ENCODE measurements at places on chromosomes 5 and 9. TPM values are rescaled to one million over a fixed set of nuclear protein-coding genes. Genes with fewer than 3 reads are reported as not detected.

Gene PARP8
- 11.3 TPM for total RNA-seq

Gene SOHLH1
- total RNA-seq: not detected

Gene MEIKIN
- not detected for total RNA-seq

Gene RALGPS1
- 23.8 TPM for total RNA-seq

DNA sequence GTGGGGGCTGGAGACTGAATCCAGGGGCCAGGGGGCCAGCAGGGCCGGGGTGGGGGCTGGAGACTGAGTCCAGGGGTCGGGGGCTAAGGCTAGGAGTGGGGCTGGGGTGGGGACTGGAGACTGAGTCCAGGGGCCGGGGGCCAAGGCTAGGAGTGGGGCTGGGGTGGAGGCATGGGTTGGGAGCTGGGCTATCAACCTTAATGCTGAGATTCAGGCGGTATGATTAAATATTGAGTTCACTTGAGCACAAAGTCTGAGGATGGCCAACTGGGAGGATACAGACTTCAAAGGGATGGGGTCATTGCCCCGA lies 17.0 kb upstream of the LRRC14B start:
- H3K36me3 ChIP-seq: no peaks in the 10 kb centered on the region
- H3K27me3 ChIP-seq: peaks cover 6% of the 10 kb centered on the region
- H3K4me3 ChIP-seq: no peak overlapping the region
- DNase-seq: no peak
- no peaks in the 10 kb centered on the region for H3K4me1 ChIP-seq

- H3K4me1 ChIP-seq: no peaks in the 10 kb centered on the region
- no peaks in the 10 kb centered on the region for H3K27me3 ChIP-seq
- peaks cover 14% of the 10 kb centered on the region for H3K36me3 ChIP-seq
- H3K27ac ChIP-seq: no peak overlapping the region
These were observed 72.7 kb downstream of the CERT1 start for GRCh38 chr5:75438722-75439121.

GRCh38 chr9:18299449-18299848 lies 174.5 kb upstream of the ADAMTSL1 start:
- H3K27me3 ChIP-seq: no peaks in the 10 kb centered on the region
- no peaks in the 10 kb centered on the region for H3K36me3 ChIP-seq
- H3K27ac ChIP-seq: no peak overlapping the region
- H3K4me3 ChIP-seq: no peak overlapping the region
- H3K4me1 ChIP-seq: no peaks in the 10 kb centered on the region

DNA sequence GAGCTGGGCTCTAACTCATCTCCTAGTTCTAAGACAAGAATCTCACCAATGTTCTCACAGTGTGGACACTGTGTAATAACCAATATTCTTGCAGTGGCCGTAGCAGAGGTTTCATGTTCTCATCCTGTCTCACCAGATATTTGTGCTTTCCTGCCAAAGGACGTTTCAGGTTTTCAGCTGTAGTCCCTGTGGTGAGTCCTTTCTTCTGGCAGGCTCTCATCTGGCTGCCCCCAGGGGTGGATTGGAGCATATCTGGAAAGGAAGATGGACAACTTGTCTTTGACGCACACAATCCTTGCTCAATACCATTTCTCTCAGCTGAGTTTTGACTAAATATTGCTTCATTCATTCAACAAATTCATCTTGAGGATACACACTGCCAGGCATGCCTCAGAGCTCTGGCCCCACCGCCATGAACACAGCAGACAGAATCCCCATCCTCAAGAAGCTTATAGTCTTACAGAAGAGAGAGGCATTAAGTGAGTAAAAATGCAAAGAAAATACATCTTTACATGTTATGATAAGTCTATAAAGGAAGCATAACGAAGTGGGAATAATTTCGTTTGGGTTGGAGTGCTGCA lies 33.8 kb upstream of the NEURL1B start:
- H3K36me3 ChIP-seq: peaks cover 12% of the 10 kb centered on the region
- DNase-seq: no peak
- H3K4me3 ChIP-seq: no peak overlapping the region
- peaks cover 7% of the 10 kb centered on the region for H3K4me1 ChIP-seq
- H3K27me3 ChIP-seq: no peaks in the 10 kb centered on the region

GRCh38 chr9:117400171-117400570 lies 14.7 kb downstream of the ASTN2 start:
- H3K27ac ChIP-seq: peak overlapping the region; percentile 87
- peak; percentile 73 for DNase-seq
- peaks cover 4% of the 10 kb centered on the region for H3K27me3 ChIP-seq
- H3K4me1 ChIP-seq: peaks cover 68% of the 10 kb centered on the region
- peak overlapping the region; percentile 47 for H3K4me3 ChIP-seq
- no peaks in the 10 kb centered on the region for H3K36me3 ChIP-seq

GRCh38 chr5:164672931-164673694 lies 1167.7 kb downstream of the MAT2B start:
- no peaks in the 10 kb centered on the region for H3K27me3 ChIP-seq
- DNase-seq: no peak
- no peak overlapping the region for H3K27ac ChIP-seq
- no peak overlapping the region for H3K4me3 ChIP-seq
- no peaks in the 10 kb centered on the region for H3K36me3 ChIP-seq
- peaks cover 14% of the 10 kb centered on the region for H3K4me1 ChIP-seq

DNA sequence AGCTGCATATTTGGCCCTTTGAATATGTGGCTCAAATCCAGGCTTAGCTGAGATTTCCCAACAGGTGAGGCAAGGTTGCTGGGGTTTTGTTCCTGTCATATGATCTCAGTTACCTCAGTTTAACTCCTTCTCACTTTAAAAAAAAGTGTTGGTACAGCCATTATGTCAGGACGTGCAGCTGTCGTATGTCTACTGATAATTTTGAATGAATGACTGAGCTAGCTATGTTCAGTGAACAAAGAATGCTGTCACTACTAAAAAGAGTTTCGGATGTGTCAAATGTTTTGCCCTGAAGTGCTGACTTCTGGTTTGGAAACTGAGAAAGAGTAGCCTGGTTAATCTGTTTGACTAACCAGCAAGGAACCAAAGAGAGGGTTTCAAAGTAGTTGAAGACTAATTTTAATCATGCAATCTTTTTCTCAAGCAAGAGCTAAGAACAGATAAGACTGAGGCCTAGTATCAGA lies 106.3 kb upstream of the NR3C1 start:
- DNase-seq: no peak
- no peaks in the 10 kb centered on the region for H3K4me1 ChIP-seq
- peaks cover 2% of the 10 kb centered on the region for H3K27me3 ChIP-seq
- no peaks in the 10 kb centered on the region for H3K36me3 ChIP-seq

DNA sequence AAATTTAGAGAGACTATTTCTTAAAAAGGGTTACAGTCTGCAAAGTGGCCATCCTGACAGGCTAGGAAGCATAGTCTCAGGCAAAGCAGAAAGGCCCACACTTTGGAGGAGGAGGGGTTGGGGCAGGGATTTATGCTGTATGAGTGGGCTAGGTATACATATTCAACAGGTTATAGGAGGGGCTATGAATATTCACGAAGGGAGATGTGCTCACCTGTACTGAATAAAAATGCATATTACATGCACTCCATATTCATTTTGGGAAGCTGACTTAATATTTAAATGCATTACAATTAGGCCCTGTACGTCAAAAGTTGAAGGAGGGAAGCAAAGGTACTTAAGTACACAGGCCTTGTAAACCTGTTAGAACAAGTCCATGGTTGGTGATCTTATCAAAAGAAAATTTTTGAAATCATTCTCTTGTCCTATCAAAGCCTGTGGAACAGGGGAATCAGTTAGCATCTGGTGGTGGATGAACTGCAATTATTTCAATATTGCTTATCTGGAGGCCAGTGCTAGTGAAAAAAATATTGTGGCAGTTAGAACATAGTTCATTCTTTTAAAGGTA lies 1.6 kb downstream of the CENPP start:
- peaks cover 5% of the 10 kb centered on the region for H3K4me1 ChIP-seq
- H3K4me3 ChIP-seq: peak overlapping the region; percentile 100
- peaks cover 7% of the 10 kb centered on the region for H3K27me3 ChIP-seq
- H3K27ac ChIP-seq: no peak overlapping the region
- H3K36me3 ChIP-seq: no peaks in the 10 kb centered on the region

DNA sequence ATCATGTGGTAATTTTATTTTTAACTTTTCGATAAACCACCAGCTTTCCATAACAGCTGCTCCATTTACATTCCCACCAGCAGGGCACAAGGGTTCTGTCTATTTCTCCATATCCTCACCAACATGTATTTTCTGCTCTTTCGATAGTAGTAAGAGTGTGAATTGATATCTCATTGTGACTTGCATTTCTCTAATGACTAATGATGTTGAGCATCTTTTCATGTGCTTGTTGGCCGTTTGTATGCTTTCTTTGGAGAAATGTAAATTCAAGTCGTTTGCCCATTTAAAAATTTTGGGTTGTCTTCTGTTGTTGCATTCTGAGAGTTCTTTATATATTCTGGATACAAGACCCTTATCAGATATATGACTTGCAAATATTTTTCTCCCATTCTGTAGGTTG lies 45.9 kb downstream of the PSD2 start:
- no peak overlapping the region for H3K4me3 ChIP-seq
- H3K27me3 ChIP-seq: peaks cover 2% of the 10 kb centered on the region
- no peak for DNase-seq
- H3K4me1 ChIP-seq: no peaks in the 10 kb centered on the region
- H3K36me3 ChIP-seq: no peaks in the 10 kb centered on the region
- H3K27ac ChIP-seq: no peak overlapping the region

DNA sequence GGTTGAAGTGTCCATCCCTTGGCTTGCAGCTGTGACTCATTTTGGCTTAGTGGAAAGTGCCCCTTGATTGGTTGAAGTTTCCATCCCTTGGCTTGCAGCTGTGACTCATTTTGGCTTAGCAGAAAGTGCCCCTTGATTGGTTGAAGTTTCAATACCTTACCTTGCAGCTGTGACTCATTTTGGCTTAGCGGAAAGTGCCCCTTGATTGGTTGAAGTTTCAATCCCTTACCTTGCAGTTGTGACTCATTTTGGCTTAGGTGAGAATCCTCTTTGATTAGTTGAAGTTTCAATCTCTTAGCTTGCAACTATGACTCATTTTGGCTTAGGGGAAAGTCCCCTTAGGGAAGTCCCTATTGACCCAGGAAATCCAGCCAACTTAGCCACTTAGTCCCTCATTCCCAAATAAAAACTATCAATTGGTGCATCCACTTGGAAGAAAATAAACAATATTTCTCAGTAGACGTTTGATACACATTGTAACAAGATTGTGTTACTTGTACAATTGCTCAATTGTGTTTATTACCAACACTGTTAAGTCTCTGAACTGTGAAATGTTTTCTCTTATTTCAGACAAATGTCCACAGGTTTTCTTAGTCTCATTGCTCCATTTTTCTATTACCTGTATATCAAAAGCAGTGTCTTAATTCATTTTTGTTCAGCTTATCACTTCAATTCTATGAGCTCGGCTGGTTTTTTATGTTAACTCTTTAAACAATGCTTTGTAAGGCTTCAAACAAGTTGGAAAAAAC lies 2308.8 kb upstream of the ACO1 start:
- peaks cover 2% of the 10 kb centered on the region for H3K27me3 ChIP-seq
- H3K36me3 ChIP-seq: no peaks in the 10 kb centered on the region
- H3K27ac ChIP-seq: no peak overlapping the region
- H3K4me3 ChIP-seq: no peak overlapping the region
- no peak for DNase-seq

GRCh38 chr9:21549890-21550289 lies 67.8 kb upstream of the IFNE start:
- H3K27me3 ChIP-seq: no peaks in the 10 kb centered on the region
- H3K27ac ChIP-seq: no peak overlapping the region
- DNase-seq: no peak
- H3K4me3 ChIP-seq: no peak overlapping the region

- peaks cover 23% of the 10 kb centered on the region for H3K4me1 ChIP-seq
- H3K4me3 ChIP-seq: no peak overlapping the region
- no peak for DNase-seq
- no peaks in the 10 kb centered on the region for H3K36me3 ChIP-seq
- no peaks in the 10 kb centered on the region for H3K27me3 ChIP-seq
These were observed 704.3 kb upstream of the ZNF608 start for GRCh38 chr5:125450771-125451170.

DNA sequence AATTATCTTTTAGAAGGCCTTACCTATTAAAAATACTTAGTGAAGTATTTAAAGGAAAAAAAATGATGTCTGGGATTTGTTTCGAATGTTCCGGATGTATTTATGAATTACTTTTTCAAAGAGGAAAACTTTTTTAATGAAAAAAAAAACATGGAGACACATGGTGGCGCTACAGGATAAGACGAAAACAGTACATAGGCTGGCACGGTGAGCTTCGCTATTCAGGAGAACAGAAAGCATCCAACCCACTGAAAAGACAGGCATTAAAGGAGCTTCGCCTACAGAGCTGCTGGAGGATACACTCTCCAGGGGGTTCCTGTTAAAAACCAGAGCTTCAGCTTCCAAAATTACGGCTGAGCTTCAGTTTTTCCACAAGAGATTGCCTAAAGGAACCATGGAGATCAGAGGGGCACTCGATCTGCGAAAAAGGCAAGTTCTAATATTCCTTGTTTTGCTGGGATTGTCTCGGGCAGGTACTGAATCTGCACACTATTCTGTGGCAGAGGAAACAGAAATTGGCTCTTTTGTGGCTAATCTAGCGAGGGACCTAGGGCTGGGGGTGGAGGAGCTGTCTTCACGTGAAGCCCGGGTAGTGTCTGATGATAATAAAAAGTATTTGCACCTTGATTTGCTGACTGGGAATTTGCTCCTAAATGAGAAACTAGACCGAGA lies at the start of gene PCDHB14:
Gene PCDHB14 (plus strand): TSS at position 232 of the 672 bp plus-strand sequence. CDS start 163 bp downstream, at position 395.
- H3K27ac ChIP-seq: peak within 1 kb of the TSS; percentile 77
- H3K4me3 ChIP-seq: peak within 1 kb of the TSS; percentile 76
- DNase-seq: no peak
- H3K36me3 ChIP-seq: peaks cover 35% of the 10 kb centered on the region
- H3K4me1 ChIP-seq: peaks cover 2% of the 10 kb centered on the region

Measured in glutamatergic neuron (in vitro differentiated cells).